ENCODE measurements at places on chromosomes 3 and 15. TPM values are rescaled to one million over a fixed set of nuclear protein-coding genes. Genes with fewer than 3 reads are reported as not detected.

DNA sequence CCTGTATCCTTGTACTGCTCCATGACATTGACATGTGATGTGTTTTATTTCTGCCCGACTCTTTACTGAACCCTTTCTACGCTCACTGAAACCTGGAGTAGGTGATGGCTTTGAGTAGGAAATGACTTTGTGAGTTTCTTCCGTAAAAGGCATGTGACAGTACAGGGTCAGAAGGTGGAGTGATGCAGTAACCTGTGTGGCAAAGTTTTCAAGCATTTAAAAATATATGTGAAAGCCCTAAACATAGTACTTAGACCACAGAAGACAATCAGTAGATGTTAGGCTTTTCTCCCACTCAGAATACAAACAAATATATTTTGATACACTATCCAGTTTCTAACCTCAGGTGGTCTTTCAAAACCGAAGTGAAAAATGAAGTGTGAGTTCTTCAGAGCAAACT is 31.3 kb upstream of the SACM1L start:
- DNase-seq, result no peak

The DPPA2 gene
- not detected for total RNA-seq

- no peak for DNase-seq
Measured at GRCh38 chr3:134279466-134279865, 28.8 kb upstream of the RYK start.

GRCh38 chr15:75023872-75024636 is 664 bp downstream of the PPCDC start:
- DNase-seq, result peak; percentile 53

DNA sequence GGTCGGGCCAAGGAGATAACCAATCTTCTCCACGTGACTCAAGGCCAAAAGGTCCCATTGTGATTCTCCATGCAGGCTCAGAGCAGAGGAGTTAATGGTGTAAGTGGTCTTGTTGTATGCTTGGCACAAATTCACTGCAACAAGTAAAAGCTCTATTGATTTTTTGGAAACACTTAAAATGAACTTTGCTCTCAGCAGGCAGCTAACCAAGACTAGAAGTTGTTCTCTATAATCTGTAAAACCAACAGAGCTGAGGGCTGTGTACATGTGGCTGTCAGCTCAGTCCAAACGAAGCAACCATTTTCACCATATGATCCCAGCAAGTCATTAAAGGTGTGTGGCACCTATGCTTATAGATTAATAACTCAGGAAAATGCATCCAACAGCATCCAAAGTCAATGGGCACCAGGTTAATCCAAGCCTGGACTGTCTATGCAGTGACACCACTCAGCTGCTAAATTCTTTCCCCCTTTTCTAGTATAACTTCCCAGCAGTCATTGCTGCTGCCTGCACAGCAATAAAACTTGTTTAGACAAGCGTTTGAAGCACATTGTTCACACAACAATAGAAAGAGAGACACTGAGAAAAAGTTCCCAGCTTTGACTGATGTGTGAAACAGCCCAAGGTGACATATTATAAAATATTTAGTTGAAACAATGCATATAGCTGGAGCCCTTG is 603.8 kb upstream of the ADAMTS9 start:
- DNase-seq, result no peak

The ACTR8 gene
- 23.8 TPM for total RNA-seq

DNA sequence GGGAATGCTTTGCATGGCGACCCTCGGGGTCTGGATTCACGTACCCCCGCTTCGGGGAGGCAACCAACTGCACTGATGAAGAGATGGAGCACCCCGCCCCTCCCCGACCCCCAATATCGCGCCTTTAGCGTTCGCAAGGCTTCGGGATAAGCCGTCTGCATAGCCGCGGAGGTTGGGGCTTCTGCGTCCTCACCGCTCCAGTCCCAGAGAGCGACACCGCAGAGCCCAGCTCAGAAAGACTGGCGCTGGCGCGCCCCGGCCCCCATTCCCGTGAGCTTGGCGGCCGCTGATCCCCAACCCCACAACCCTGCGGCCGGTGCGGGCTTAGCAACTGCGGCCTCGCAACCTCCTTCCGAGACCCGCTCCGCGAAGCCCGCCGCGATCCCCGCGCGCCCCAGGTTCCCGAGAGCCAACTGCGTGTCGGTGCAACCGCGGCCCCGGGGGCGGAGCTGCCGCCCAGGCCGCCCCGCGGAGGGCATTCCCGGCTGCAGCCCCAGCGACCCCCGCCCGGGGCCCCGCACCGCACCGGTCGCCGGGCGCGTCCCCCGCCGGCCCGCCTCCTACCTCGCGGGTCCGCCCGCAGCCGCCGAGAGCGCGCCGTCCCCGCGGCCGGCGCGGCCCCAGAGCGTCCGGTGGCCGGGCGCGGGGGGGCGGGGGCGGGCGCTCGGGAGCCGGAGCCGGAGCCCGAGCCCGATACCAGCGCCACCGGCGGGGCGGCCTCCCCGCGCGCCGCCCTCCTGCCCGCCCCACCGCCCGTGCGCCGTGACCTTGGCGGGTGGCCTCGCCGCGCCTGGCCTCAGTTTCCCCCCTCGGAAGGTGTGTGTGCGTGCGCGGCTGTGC is 79.5 kb downstream of the IQSEC1 start:
- DNase-seq, result peak; percentile 24

DNA sequence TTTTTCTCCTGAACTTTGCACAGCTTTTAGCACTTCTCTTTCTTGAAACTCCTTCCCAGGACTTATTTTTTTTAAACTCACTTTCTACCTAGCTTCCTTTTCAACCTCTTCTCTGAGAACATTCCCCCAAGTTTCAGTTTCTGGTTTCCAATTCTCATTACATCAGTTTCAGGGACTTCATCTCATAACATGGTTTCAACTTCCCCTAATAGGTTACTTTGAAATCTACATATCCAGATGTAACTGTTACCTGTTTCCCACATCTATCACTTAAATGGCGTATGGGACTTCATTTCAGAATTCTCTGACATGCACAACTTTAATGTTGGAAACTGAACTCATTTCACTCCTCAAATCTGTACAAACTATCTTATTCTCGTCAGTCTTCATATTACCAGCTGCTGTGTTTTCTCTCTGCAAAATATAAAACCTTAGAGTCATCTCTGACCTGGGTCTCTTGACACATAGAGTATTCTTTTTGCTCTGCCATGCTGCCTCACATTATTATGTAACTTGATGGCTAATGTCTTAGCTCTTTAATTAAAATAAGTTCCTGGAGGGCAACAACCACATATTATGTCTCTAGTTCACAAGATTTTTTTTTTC is 58.4 kb downstream of the NME9 start:
- no peak for DNase-seq

GRCh38 chr15:57500979-57501576 is 90.6 kb upstream of the MYZAP start:
- DNase-seq, result peak; percentile 24

DNA sequence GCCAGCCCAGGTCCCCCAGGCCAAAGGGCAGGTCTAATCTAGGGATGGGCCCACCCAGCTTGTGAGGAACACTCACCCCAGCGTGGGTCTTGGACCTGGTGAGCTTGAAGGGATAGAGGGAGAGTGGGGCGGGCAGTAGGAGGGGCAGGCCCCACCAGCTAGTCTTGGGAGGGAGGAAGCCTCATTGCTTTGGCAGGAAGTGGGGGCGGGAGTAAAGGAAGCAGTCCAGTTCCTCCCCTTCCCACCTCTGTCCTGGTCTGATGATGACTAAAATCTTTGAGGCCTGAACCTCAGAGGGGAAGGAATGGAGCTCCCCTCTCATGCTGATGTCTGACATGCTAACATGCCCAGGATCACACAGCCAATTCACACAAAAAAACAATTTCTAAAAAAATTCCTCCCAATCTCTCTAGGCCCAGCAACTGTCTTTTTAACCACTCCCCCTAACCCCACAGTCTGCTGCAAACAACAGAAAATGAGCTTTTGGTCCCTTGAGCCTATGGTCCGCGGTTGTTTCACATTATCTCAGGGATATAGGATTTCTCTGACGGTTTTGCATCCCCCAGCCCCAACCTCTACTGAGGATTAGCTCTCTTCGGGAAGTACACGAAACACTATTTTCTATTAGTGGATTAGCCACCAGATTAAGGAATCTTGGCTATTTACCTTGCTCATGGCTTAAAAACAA is 30.7 kb upstream of the DUSP7 start:
- peak; percentile 47 for DNase-seq

DNA sequence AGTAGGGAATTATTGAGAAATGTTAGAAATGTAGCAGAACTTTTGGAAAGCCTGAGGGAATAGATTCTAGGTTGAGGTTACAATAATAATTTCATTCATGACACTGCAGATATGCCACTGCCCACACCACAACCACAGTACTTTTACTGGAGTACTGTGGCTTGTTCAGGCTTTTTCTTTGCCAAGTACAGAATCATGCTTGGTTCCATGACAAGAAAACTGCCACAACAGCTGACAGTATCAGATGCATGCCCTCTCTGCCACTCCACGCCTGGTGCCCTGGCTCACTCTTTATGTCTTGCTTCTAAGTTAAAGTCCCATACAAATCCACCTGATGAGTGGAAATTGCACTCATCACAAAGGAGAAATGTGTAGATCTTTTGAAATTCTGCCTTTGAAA is 398.6 kb downstream of the ZIC1 start:
- DNase-seq, result peak; percentile 5

DNA sequence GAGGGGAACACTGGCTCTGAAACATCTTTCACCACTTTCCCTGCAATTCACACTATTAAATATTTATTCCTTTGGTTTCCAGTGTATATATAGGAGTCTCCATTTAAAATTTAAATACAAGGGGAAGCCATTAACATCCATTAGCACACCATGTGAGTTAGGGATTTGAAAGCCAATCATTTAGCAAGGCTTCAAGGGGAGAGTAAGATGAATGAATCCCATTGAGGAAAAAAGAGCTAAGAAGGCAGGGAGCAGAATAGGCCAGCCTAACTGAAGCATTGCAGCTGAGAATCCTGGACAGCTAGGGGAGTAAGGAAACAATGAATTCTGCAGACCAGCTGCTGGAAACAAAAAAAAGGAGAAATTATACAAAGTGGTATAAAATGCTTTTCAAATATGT is 426.1 kb downstream of the IL5RA start:
- DNase-seq, result no peak

- DNase-seq, result peak; percentile 18
Measured at GRCh38 chr3:110459021-110459420, 612.6 kb upstream of the NECTIN3 start.

The VGLL3 gene
- total RNA-seq, result 19.8 TPM

GRCh38 chr3:10926811-10927521 is 65.6 kb upstream of the SLC6A1 start:
- no peak for DNase-seq

GRCh38 chr15:70505411-70505919 is 257.9 kb downstream of the UACA start:
- DNase-seq, result peak; percentile 95

DNA sequence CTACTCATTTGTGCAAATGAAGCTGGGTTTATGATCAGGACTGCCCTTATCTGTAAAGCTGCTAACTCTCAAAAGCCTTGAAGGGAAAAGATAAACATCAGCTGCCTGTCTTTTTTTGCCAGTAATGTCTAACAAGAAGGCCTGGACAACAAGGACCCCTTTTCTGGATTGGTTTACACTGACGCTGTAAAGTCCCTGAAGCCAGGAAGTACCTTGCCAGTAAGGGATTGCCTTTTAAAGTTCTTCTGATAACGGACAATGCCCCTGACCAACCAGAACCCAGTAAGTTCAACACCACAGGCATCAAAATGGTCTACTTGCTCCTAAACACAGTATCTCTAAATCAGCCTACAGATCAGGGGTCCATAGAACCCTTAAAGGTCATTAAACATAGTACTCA is 178.0 kb downstream of the PCCB start:
- no peak for DNase-seq

DNA sequence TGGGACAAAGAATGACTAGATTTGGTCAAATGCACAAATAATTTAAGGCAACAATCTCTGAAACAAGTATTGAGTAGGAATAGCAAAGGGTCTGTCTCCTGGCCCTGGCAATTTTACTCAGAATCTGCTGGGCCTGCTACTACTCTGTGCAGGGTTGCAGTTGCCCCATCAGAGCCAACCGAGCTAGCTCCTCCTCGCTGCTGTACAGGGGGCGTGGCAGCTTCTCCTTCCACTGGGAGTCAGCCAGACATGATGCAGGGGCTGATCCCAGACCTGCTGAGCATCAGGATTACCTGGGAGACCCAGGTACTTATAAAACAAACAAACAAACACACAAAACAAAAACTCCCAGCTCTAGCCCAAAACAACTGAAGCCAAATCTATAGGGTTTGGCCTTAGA is 30.5 kb upstream of the PXYLP1 start:
- DNase-seq, result no peak

- DNase-seq, result peak; percentile 22
Measured at GRCh38 chr15:100093211-100094126, 248.3 kb downstream of the ADAMTS17 start.

DNA sequence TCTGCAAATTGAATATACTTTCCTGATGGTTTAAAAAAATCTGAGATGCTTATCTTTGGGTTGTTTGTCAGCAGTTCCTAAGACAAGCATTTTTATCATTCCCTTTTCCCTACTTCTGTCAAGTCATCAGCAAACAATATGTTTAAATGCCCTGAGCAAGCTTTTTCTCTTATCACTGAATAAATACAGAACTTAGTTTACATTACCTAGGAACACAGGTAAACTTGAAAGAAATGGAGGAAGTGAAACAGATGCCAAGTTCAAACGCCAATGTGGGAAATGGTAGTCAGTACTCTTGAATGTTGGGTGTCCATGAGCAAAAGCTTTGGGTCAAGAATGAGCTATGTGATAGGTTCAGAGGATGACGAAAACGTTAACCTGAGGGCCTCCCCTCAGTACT is 17.2 kb upstream of the TCAIM start:
- no peak for DNase-seq

DNA sequence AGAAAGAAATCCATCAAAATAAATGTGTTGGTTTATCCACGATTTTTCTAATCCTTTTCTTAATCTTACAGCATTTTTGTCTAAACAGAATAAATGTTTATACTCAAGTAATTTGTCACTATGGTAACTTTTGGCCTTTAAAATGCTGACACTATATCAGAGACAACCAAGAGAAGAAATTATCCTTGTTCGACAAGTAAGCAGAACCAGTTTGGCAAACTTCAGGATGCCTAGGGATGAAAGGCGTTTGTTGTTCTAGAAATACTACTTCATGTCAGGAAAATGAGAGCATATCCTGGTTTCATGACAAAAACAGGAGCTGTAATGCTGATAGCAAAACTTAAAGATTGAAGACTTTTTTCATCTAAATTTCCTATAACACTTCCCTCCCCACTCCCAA is 308.0 kb upstream of the ATP11B start:
- DNase-seq, result no peak

GRCh38 chr15:88882785-88883184 is 12.6 kb downstream of the HAPLN3 start:
- DNase-seq, result peak; percentile 72

The GP9 gene
- not detected for total RNA-seq

DNA sequence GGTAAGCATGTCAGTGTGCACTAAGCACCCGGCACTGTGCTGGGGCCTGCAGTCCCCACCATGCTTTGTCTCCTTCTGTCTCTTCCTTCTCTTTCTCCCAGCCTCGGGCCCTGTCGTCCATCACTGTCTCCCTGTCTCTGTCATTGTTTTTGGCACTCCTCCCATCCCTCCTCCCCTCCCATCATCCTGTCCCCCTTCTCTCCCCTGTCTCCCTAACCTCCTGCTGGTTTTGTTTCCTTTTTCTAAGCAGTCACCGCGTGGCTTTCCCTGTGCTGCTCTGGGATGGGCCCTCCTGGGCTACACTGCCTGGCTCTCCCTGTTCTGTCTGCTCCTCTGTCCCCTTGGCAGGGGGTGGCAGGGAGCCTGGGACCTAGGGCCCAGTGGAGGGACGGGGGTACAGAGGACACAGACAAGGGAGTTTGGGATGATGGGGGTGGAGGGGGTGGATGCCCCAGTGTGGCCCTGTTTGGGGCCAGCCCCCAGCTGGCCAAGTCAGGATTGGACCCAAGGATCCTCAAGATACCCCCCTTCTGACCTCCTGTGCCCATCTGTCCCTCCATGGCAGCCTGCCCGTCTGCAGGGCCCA is 5.7 kb downstream of the CHST13 start:
- DNase-seq, result peak; percentile 36

Data from RPMI7951 (cell line).